GDM1 (cell line): ENCODE measurements at places on chromosomes 3 and 15.

GRCh38 chr3:187473778-187474406 lies 105.7 kb downstream of the RTP4 start:
- no peak for DNase-seq

GRCh38 chr3:56988458-56989168 lies 71.9 kb upstream of the SPATA12 start:
- peak; percentile 60 for DNase-seq

GRCh38 chr15:43735416-43735815 lies 10.8 kb upstream of the PDIA3 start:
- no peak for DNase-seq

GRCh38 chr3:61371123-61371522 lies 119.9 kb upstream of the FHIT start:
- no peak for DNase-seq

- DNase-seq = no peak
Observed at GRCh38 chr3:64514889-64515288, 172.9 kb downstream of the ADAMTS9 start.

GRCh38 chr15:61839546-61839945 lies 220.7 kb downstream of the VPS13C start:
- DNase-seq = no peak

- DNase-seq = no peak
Observed at GRCh38 chr3:89787979-89788378, 680.6 kb downstream of the EPHA3 start.

- no peak for DNase-seq
Observed at GRCh38 chr3:127449486-127450212, 140.9 kb downstream of the TPRA1 start.

DNA sequence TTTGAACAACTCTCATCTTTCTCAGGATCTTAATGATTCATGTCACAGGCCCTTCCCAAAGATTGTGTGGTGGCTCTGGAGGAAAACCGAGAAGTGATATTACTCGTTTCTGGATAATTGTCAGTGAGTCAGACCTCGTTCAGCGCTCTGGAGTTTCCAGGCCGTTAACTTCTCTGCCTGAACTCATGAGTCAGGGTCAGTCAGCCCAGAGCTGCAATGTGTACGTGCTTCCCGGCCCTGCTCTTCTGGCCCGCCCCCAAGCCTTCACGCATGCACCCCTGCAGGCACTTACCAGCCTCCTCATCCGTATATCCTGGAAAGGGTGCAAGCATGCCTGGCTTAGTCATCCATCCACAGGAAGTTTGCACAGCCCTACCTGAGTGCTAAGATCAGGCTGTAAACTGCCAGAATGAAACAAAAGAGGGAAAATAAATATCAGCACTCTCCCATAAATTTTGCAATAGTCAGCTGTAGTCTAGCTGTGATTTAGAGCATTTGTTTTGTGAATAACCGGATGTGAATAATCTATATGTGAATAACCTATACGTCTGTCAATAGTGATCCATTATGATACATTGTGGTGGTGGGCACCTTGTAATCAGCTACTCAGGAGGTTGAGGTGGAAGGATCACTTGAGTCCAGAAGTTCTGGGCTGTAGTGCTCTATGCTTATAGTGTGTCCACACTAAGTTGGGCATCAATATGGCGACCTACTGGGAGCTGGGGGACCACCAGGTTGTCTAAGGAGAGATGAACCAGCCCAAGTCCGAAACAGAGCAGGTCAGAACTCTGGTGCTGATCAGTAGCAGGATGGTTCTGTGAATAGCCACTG lies 35.3 kb upstream of the SEMA4B start:
- peak; percentile 16 for DNase-seq

- DNase-seq = no peak
Observed at GRCh38 chr3:159662549-159662948, 326.1 kb upstream of the IL12A start.

- no peak for DNase-seq
Observed at GRCh38 chr3:147305533-147306250, 100.7 kb downstream of the ZIC4 start.

GRCh38 chr15:67050522-67051087 lies 14.8 kb upstream of the SMAD3 start:
- DNase-seq = no peak

DNA sequence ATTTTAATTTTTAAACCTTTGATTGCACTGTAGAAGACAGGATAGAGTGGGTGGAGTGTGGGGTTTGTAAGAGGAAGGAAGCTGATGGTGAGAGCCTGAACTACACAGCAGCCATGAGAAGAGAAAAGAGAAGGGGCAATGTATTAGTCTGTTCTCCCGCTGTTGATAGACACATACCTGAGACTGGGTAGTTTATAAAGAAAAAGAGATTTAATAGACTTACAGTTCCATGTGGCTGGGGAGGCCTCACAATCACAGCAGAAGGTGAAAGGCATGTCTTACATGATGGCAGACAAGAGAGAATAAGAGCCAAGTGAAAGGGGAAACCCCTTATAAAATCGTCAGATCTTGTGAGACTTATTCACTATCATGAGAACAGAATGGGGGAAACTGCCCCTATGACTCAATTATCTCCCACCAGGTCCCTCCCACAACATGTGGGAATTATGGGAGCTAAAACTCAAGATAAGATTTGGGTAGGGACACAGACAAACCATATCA lies 37.3 kb downstream of the STARD5 start:
- peak; percentile 23 for DNase-seq

DNA sequence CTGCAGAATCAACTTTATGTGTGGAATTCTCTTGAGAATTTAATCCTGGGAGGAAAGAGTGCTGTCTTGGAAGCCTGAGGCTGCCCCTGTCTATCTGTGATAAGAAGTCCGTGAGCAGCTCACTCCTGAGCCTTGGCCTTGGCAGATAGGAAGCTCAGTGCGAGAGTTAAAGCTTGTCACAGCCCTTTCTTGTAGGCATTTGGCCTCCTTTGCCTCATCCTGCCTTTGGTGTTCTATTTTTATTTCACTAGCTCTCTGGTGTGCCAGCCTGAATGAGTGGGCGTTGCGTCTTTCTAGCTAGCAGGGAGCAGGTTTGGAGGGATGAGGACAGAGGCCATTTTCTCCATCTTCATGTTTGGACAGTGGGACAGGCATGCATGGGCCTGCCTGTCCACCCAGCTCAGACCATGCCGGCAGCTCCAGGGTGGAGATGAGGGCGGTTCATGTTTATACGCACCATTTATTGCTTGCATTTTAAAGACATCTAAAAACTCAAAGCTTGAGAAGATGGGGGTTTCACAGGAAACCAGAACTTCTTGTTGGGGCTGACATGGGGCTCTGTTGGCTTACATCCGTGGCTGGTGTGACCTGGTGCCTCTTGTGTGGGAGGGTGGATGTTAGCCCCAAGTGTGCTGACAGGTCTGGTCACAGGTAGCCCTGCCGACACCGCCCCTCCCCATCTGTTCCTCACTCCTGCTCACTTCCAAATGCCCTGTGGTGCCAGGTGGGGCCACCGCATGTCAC lies 29.8 kb downstream of the IRAK2 start:
- peak; percentile 54 for DNase-seq

GRCh38 chr3:186931532-186932280 lies 1.4 kb downstream of the ST6GAL1 start:
- DNase-seq = no peak

DNA sequence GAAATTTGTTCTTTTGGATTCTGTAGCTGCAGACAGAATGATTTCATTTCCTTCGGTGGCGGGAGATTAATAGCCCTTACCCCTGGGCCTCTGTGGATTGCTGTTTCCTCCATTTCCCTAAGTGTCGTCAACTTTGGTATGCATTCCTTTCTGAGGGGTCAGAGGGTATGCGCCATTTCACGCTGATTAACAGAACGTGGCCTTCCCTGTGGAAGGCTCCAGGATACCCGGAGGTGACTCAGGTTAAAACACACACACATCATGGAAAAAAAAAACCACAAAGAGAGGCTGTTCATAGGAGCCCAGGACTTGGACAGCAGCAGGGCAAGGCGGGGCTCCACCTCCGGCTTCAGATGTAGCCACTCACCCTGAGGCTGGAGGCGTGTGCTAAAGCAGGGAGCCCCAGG lies 51.9 kb downstream of the EPHB1 start:
- DNase-seq = no peak

DNA sequence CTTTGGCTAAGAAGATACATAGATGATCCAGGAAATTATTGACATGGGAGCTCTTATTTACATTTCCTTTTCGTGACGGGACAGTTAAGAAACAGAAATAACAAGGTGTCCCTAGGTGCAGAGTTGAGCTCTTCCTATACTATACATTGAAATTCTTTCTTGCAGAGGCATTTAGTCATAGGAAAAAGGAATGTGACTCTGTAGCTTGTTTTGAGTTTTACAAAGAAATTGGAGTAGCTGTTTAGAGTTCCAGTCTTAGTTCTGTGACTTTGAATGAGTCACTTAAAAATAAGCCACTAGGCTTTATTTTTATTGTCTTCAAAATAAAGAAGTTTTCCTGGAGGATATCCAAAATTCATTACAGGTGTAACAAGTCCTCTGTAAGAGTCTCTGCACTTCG lies 723.5 kb upstream of the SGO1 start:
- DNase-seq = no peak

DNA sequence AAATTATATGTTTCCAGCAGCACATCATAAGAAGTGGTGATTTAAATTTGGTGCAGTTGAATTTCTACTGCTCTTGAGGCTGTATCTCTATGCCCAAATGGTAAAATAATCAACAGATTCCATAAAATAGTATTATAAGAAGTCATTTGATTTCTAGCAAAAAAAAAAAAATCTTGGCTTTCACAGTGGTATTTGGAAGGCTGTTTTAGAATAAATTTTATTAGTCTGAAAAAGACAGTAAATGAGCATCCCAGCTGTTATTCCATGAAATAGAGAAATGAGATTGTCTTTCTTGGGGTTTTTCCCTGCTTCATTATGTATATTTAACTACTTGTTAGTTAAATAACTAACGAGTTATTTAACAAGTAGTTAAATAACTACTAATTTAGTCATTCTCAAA lies 156.0 kb upstream of the ABI3BP start:
- DNase-seq = no peak
